Central memory CD8-positive, alpha-beta T cell (primary cell): ENCODE measurements at places on chromosomes 4 and X.

DNA sequence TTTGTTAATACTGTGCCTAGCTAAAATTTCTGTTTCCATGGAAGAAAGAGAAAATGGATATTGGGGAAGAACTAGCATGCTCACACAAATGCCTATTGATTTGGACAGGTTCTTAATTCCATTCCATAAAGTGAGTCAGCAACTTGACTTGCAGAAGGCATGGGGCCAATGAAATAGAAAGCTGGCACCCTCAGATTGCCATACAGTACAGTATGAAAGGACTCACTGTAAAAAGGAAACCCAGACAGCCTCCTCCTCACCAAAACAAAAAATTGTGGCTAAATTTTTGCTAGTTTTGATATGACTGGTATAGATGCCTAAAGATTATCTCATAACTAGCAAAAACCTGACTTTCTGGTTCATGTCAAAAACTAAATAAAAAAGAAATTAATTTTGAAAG lies 11.2 kb upstream of the TAB3 start:
- no peak for DNase-seq

GRCh38 chr4:151522866-151523519 lies 114.0 kb downstream of the FHIP1A start:
- no peak for DNase-seq

- no peak for DNase-seq
Observed at GRCh38 chrX:2614911-2615310, 76.2 kb upstream of the CD99 start.

DNA sequence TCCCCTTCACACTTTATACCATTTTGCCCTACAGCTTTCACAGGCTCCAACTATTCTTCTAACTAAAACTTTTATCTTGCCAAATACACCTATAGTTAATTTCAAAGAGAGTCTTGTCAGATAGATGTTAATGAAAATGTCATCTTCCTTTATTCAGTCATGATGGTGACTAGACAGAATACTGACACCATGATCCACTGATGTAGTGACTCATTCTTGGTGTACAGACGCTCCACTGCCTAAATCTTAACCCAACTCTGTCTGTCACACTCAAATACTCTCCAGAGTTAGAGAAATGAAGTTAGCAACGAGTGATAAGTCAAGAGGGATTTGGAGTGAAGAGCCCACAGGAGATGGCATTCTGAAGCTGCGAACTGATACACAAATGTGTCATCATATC lies 32.1 kb upstream of the HDAC8 start:
- no peak for DNase-seq

- no peak for DNase-seq
Observed at GRCh38 chrX:24676403-24677024, 17.2 kb upstream of the POLA1 start.

DNA sequence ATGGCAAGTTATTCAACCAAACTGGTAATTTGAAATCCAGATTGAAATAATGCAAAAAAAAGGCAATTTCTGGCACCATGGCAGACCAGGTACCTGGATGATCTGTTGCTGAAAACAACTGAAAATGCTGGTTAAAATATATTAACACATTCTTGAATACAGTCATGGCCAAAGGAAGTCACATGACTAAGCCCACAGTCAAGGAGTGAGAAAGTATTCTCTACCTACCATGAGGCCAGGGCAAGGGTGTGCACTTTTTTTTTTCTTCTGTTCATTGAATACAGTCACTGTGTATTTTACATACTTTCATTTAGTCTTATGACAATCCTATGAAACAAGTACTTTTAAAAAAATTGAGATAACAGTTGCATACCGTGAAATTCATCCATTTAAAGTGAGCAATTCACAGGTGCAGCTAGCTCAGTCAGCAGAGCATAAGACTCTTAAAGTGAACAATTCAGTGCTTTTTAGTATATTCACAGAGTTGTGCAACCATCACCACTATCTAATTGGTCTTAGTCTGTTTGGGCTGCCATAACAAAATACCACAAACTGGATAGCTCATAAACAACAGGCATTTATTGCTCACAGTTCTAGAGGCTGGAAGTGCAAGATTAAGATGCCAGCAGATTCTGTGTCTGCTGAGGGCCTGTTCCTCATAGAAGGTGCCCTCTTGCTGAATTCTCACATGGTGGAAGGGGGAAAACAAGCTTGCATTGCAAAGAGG lies 4.8 kb upstream of the MPP1 start:
- no peak for DNase-seq
